ENCODE measurements at places on chromosomes 7 and 10. TPM values are rescaled to one million over a fixed set of nuclear protein-coding genes. Genes with fewer than 3 reads are reported as not detected.

Gene FAM25C
- total RNA-seq: not detected

Gene RADIL
- total RNA-seq: 4.7 TPM

Gene PKD2L1
- total RNA-seq: 0.20 TPM

Gene SH2D4B
- not detected for total RNA-seq

Gene UCMA
- total RNA-seq: not detected

- H3K4me1 ChIP-seq: no peaks in the 10 kb centered on the region
- no peak overlapping the region for H3K4me3 ChIP-seq
- no peak for DNase-seq
- H3K36me3 ChIP-seq: no peaks in the 10 kb centered on the region
- H3K27me3 ChIP-seq: no peaks in the 10 kb centered on the region
- H3K27ac ChIP-seq: no peak overlapping the region
Observed at GRCh38 chr7:96794063-96794462, 84.4 kb upstream of the SEM1 start.

GRCh38 chr10:119667562-119668328 lies 16.6 kb downstream of the BAG3 start:
- no peaks in the 10 kb centered on the region for H3K27me3 ChIP-seq
- H3K4me3 ChIP-seq: 0 out of 2 replicates have a peak overlapping the region, but pooled peaks have one; percentile 5
- DNase-seq: no peak

GRCh38 chr10:45325116-45325515 lies 9.7 kb upstream of the OR13A1 start:
- H3K27me3 ChIP-seq: no peaks in the 10 kb centered on the region
- DNase-seq: no peak
- H3K4me3 ChIP-seq: no peak overlapping the region
- H3K27ac ChIP-seq: no peak overlapping the region
- H3K36me3 ChIP-seq: peaks cover 7% of the 10 kb centered on the region
- no peaks in the 10 kb centered on the region for H3K4me1 ChIP-seq

- peaks cover 9% of the 10 kb centered on the region for H3K36me3 ChIP-seq
- no peak overlapping the region for H3K4me3 ChIP-seq
- H3K27ac ChIP-seq: no peak overlapping the region
- H3K27me3 ChIP-seq: no peaks in the 10 kb centered on the region
- peaks cover 3% of the 10 kb centered on the region for H3K4me1 ChIP-seq
- no peak for DNase-seq
Observed at GRCh38 chr10:60098677-60099601, 192.6 kb upstream of the CCDC6 start.

DNA sequence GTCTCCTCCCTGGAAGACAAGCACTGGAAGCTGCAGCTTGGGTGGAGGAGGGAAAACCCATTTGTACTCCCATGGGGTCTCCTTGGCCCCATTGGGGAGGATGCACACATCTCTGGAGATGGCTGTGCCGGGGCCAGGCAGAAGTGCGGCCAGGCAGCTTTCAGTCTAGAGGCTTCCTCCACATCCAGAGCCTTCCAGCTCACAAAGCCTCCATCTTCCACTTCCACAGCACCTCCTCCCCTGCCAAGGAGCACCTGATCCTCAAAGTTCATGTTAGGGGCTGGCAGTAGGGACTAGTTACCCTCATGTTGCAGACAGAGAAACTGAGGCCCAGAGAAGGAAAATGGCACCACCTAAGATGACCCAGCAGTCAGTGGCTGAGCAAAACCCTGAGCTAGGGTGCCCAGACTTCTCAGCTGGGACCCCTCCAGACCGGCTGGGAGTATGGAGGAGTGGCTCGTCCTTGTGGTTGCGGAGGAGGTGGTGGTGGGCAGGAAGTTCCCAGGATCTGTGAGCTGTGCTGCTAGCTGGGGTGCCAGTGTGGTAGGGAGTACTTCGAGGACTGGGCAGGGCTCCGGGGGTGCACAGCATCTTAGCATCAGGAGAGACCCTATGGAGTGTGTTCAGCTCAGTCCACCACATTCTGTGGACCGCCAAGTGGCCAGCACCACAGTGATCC lies 44.2 kb downstream of the ADCYAP1R1 start:
- no peaks in the 10 kb centered on the region for H3K27me3 ChIP-seq
- no peak overlapping the region for H3K4me3 ChIP-seq
- DNase-seq: peak; percentile 22
- no peaks in the 10 kb centered on the region for H3K36me3 ChIP-seq
- H3K27ac ChIP-seq: no peak overlapping the region

GRCh38 chr10:99172128-99172738 lies 63.4 kb downstream of the HPSE2 start:
- no peak overlapping the region for H3K4me3 ChIP-seq
- no peaks in the 10 kb centered on the region for H3K4me1 ChIP-seq
- DNase-seq: peak; percentile 63
- no peak overlapping the region for H3K27ac ChIP-seq
- H3K36me3 ChIP-seq: no peaks in the 10 kb centered on the region

DNA sequence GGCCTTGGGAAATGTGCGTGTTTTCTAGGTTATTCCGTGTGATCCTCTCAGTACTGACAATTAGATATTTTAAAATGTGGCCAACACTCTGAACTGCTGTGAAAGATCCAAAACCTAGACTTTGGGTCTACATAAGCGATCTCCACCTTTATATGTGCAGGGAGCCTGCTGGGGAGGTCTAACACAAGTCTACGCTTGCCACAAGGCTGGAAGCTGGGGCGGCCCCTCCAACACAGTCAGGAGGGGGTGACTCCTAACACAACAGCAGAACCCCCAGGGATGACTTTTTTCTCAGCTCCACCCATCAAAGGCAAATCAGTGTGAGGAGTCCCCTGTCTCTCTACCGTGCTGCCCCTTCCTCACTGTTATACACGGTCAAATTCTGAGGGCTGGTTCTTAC lies 202.6 kb downstream of the COBL start:
- no peaks in the 10 kb centered on the region for H3K4me1 ChIP-seq
- H3K27me3 ChIP-seq: no peaks in the 10 kb centered on the region
- no peak overlapping the region for H3K27ac ChIP-seq
- peaks cover 13% of the 10 kb centered on the region for H3K36me3 ChIP-seq
- no peak for DNase-seq

DNA sequence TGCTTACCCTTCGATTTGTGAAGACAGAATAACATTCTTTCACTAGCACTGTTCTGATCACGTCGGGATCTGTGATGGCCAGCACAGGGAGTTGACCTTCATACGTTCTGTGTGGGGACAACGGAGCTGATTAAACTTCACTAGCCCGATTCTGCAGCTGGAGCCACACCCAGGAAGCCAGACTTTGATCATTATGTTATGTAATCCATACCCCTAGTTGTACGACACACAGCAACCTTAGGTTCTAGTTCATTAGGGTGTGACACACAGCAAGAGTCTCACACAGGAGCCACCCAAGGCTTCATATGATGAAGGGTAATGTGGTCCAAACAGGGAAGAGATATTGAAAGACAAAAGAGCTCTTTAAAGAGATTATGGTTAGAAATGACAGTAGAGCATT lies 7.2 kb downstream of the CYP3A5 start:
- no peak overlapping the region for H3K4me3 ChIP-seq
- no peaks in the 10 kb centered on the region for H3K36me3 ChIP-seq
- no peak for DNase-seq

GRCh38 chr10:122243550-122243949 lies 27.5 kb upstream of the BTBD16 start:
- no peaks in the 10 kb centered on the region for H3K4me1 ChIP-seq
- no peak overlapping the region for H3K27ac ChIP-seq
- H3K27me3 ChIP-seq: no peaks in the 10 kb centered on the region
- H3K4me3 ChIP-seq: no peak overlapping the region

- H3K4me3 ChIP-seq: no peak overlapping the region
- DNase-seq: no peak
- no peaks in the 10 kb centered on the region for H3K36me3 ChIP-seq
- H3K4me1 ChIP-seq: no peaks in the 10 kb centered on the region
- no peak overlapping the region for H3K27ac ChIP-seq
Observed at GRCh38 chr7:106521541-106521940, 139.4 kb downstream of the CCDC71L start.

GRCh38 chr7:11706666-11707605 lies 125.1 kb downstream of the THSD7A start:
- H3K4me1 ChIP-seq: no peaks in the 10 kb centered on the region
- H3K27me3 ChIP-seq: no peaks in the 10 kb centered on the region
- no peak overlapping the region for H3K27ac ChIP-seq
- no peak for DNase-seq
- H3K4me3 ChIP-seq: no peak overlapping the region

DNA sequence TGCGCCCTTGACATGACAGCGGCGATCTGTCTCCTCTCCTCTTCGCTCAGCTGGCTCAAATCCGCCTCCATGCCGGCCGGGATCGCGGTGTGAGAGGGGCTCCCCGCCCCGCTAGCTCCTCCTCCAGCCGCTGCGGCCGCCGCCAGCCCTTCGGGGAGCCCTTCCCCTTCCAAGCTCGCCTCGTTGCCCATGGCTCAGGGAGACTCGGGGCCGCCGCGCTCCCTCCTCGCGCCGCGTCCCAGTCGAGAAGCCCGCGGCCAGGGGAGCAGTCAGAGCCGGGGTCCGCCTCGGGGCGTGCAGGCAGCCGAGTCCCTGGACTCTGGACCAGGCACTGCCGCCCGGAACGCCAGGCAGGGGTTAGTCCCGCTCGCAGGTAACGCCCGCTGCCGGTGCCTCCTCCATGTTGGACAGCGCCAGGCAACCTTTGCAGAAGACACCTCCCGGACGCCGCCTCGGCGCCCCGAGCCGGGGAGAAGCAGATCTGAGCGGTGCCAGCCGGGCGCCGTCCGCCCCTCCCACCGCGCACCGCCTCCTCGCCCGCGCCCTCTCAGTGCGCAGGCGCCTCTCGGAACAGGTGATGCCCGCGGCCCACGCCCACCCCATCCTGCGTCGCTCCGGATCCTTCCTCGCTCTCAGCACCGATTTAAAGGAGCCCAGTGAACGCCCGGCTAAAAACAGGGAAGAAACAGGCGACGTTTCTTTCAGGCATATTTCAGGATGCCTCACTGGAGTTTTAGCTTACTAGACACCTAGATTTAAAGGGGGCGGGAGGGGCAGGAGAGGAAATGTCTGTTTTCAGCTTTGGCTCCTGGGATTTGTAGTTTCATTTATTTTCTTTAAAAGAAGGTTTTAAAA lies at the start of gene PCLO:
Gene PCLO, minus strand, starts transcription at position 483 of the 855 bp plus-strand sequence. Its CDS starts 292 bp downstream, at position 191.
- no peaks in the 10 kb centered on the region for H3K36me3 ChIP-seq
- H3K4me1 ChIP-seq: no peaks in the 10 kb centered on the region
- H3K4me3 ChIP-seq: peak within 1 kb of the TSS; percentile 93

DNA sequence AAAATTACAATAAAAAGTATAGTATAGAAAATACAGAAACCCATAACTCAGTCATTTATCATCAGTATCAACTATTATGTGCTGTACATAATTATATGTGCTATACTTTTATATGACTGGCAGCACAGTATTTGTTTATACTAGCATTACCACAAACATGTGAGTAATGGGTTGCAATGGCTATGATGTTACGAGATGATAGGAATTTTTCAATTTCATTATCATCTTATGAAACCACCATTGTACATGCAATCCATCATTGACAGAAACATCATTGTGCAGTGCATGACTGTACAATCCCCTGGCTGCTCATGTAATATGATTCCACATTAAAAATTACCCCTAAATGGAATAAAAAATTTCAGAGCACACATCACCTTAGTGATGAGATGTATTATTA lies 55.7 kb upstream of the TMEM229A start:
- H3K36me3 ChIP-seq: no peaks in the 10 kb centered on the region
- no peaks in the 10 kb centered on the region for H3K27me3 ChIP-seq
- no peak overlapping the region for H3K4me3 ChIP-seq
- no peak for DNase-seq

GRCh38 chr10:6069081-6069931 lies 7.1 kb upstream of the IL2RA start:
- no peak overlapping the region for H3K27ac ChIP-seq
- no peaks in the 10 kb centered on the region for H3K27me3 ChIP-seq

DNA sequence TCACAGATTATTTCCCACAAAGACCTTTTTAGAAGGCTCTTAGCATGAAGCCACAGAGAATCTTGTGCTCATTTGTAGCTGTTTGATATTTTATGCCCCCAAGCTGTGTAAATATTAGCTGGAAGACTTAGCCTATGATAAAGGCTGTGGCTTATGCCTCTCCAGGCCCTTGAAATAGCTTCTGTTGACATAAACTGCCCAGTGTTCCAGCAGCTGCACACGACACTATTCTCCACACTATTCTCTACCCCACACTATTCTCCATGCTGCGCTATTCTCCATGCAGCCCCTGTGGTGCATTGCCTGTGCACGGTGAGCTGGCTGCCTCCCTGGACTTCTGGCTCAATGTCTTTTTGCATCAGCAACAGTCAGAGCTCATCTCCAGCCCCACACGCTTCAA lies 13.1 kb downstream of the DDC start:
- H3K27ac ChIP-seq: no peak overlapping the region
- peaks cover 3% of the 10 kb centered on the region for H3K4me1 ChIP-seq
- H3K36me3 ChIP-seq: no peaks in the 10 kb centered on the region
- H3K27me3 ChIP-seq: no peaks in the 10 kb centered on the region
- H3K4me3 ChIP-seq: no peak overlapping the region

GRCh38 chr10:3072641-3073360 lies 5.5 kb downstream of the PFKP start:
- no peak for DNase-seq
- peaks cover 4% of the 10 kb centered on the region for H3K4me1 ChIP-seq
- H3K4me3 ChIP-seq: no peak overlapping the region
- H3K36me3 ChIP-seq: peaks cover 40% of the 10 kb centered on the region
- H3K27me3 ChIP-seq: no peaks in the 10 kb centered on the region
- no peak overlapping the region for H3K27ac ChIP-seq

- H3K27me3 ChIP-seq: no peaks in the 10 kb centered on the region
- DNase-seq: no peak
- peaks cover 32% of the 10 kb centered on the region for H3K36me3 ChIP-seq
- no peak overlapping the region for H3K27ac ChIP-seq
Observed at GRCh38 chr10:29470843-29471543, 163.8 kb downstream of the SVIL start.

DNA sequence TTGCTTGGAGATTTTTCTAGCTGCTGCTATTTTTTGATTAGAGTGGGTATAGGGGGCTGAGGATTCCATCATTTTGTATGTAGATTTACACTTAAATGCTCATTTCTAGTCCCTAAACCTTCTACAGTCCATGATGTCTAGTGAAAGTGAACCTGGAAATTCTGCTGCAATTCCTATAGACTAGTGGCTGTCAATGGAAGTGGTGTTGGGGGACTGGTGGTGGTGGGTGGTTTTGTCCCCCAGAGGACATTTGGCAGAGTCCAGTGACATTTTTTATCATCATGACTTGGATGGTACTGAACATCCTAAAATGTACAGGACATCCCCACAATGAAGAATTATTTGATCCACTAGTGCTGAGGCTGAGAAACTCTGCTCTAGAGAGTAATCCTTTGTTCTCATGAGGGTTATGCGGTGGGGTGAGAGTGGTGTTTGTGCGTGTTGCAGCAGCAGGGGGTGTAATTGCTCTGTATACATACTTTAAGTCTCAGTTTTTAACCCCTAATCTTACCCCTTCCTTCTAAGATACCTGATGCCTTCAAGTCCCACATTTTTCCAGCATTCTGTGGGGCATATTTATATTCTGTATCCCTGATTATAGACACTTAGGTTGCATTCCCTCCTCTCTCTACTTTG lies 35.0 kb downstream of the KIF11 start:
- H3K27ac ChIP-seq: no peak overlapping the region
- no peaks in the 10 kb centered on the region for H3K4me1 ChIP-seq
- H3K27me3 ChIP-seq: no peaks in the 10 kb centered on the region
- H3K36me3 ChIP-seq: peaks cover 82% of the 10 kb centered on the region
- DNase-seq: no peak
- no peak overlapping the region for H3K4me3 ChIP-seq

All from H9 (cell line).